Adrenal gland (tissue), 19 donors: ENCODE measurements at places on chromosomes 16 and 17.

GRCh38 chr16:85586380-85587104, 26.6 kb upstream of the GSE1 start:
- H3K27me3 ChIP-seq: no peaks in the 10 kb centered on the region
- no peak for DNase-seq
- no peaks in the 10 kb centered on the region for H3K4me1 ChIP-seq

- H3K27me3 ChIP-seq: no peaks in the 10 kb centered on the region
- H3K4me3 ChIP-seq: no peak overlapping the region
- no peaks in the 10 kb centered on the region for H3K36me3 ChIP-seq
- no peak overlapping the region for H3K27ac ChIP-seq
Measured at GRCh38 chr17:69170377-69170776, 28.7 kb upstream of the ABCA6 start.

GRCh38 chr16:5071341-5071680, 332 bp upstream of the ALG1 start:
- H3K4me3 ChIP-seq: no peak overlapping the region
- no peak for DNase-seq
- H3K4me1 ChIP-seq: no peaks in the 10 kb centered on the region
- peak overlapping the region; percentile 66 for H3K27ac ChIP-seq

GRCh38 chr16:1458336-1458976, 14.1 kb upstream of the CCDC154 start:
- no peaks in the 10 kb centered on the region for H3K27me3 ChIP-seq
- no peak for DNase-seq
- H3K4me3 ChIP-seq: no peak overlapping the region
- H3K4me1 ChIP-seq: peaks cover 8% of the 10 kb centered on the region

- no peak within 1 kb of the TSS for H3K27ac ChIP-seq
- no peak within 1 kb of the TSS for H3K4me3 ChIP-seq
- H3K4me1 ChIP-seq: peaks cover 10% of the 10 kb centered on the region
- H3K27me3 ChIP-seq: peaks cover 28% of the 10 kb centered on the region
- no peaks in the 10 kb centered on the region for H3K36me3 ChIP-seq
- peak; percentile 19 for DNase-seq
Measured at GRCh38 chr17:46979147-46979863, at the start of gene RPRML. RPRML (minus strand) TSS chr17:46979253; CDS start chr17:46979007, 246 bp downstream.

GRCh38 chr16:81566086-81567007, 121.7 kb downstream of the CMIP start:
- DNase-seq: no peak
- H3K4me3 ChIP-seq: no peak overlapping the region
- H3K27ac ChIP-seq: no peak overlapping the region
- H3K4me1 ChIP-seq: peaks cover 17% of the 10 kb centered on the region
- no peaks in the 10 kb centered on the region for H3K36me3 ChIP-seq
- no peaks in the 10 kb centered on the region for H3K27me3 ChIP-seq

- H3K27ac ChIP-seq: no peak overlapping the region
- H3K36me3 ChIP-seq: no peaks in the 10 kb centered on the region
- peak overlapping the region; percentile 49 for H3K4me3 ChIP-seq
- peak; percentile 68 for DNase-seq
- H3K4me1 ChIP-seq: peaks cover 8% of the 10 kb centered on the region
- H3K27me3 ChIP-seq: no peaks in the 10 kb centered on the region
Measured at GRCh38 chr16:66270333-66270927, 96.1 kb upstream of the CDH5 start.

- H3K4me1 ChIP-seq: no peaks in the 10 kb centered on the region
- H3K27ac ChIP-seq: no peak overlapping the region
- no peaks in the 10 kb centered on the region for H3K27me3 ChIP-seq
- no peak overlapping the region for H3K4me3 ChIP-seq
- H3K36me3 ChIP-seq: no peaks in the 10 kb centered on the region
- no peak for DNase-seq
Measured at GRCh38 chr17:51651513-51652298, 391.4 kb downstream of the UTP18 start.

- H3K27ac ChIP-seq: no peak overlapping the region
- no peak for DNase-seq
- no peaks in the 10 kb centered on the region for H3K27me3 ChIP-seq
Measured at GRCh38 chr16:28592979-28593553, 3.8 kb downstream of the SULT1A2 start.

DNA sequence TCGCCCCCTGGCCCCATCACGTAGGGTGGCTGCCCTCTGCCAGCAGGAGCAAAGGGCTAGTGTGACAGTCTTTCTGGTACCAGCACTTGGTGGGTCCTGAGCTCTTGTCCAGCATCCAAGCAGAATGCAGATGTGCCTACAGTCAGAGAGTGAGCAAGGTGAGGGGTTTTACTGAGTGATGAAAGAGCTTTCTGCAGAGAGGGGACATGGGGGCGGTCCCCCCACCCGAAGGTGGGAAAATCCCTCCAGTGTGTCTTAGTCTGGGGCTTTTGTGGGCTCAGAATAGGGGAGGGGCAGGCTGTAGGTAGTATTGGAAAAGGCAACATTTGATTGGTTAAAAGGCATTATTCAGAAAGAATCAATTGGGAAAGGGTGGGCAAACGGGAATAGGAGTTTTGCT, 152.3 kb downstream of the RPTOR start:
- no peak overlapping the region for H3K27ac ChIP-seq
- peaks cover 38% of the 10 kb centered on the region for H3K4me1 ChIP-seq

DNA sequence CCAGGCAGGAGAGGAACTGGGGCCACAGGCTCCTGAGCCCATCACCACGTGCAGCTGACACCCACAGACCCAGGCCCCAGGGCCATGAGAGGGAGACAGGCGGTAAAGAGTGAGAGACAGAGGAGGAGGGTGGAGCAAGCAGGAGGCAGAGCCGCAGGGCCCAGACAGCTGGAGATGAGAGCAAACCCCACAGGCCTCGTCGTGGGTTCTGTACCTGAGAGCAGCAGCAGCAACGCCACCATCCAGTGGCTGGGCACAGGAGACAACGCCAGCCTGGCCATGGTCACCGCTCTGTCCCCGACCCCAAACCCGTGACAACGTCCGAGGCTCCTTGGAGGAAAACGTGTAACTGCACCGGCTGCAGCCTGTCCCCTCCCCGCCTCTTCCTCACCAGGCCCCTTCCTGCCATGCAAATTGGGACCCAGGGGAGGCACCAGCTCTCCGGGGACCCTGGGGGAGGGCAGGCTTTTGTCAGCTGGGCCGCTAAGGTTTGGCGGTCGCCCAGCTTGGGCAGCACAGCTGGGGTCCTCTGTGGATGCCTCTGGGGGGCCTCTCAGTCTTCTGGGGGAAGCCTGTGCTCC, at the start of gene CD79B:
CD79B (minus strand) TSS at position 351 of the 581 bp plus-strand sequence; CDS start at position 281, 70 bp downstream.
- H3K27ac ChIP-seq: no peak within 1 kb of the TSS
- no peaks in the 10 kb centered on the region for H3K36me3 ChIP-seq
- no peak within 1 kb of the TSS for H3K4me3 ChIP-seq
- H3K4me1 ChIP-seq: no peaks in the 10 kb centered on the region
- no peak for DNase-seq

DNA sequence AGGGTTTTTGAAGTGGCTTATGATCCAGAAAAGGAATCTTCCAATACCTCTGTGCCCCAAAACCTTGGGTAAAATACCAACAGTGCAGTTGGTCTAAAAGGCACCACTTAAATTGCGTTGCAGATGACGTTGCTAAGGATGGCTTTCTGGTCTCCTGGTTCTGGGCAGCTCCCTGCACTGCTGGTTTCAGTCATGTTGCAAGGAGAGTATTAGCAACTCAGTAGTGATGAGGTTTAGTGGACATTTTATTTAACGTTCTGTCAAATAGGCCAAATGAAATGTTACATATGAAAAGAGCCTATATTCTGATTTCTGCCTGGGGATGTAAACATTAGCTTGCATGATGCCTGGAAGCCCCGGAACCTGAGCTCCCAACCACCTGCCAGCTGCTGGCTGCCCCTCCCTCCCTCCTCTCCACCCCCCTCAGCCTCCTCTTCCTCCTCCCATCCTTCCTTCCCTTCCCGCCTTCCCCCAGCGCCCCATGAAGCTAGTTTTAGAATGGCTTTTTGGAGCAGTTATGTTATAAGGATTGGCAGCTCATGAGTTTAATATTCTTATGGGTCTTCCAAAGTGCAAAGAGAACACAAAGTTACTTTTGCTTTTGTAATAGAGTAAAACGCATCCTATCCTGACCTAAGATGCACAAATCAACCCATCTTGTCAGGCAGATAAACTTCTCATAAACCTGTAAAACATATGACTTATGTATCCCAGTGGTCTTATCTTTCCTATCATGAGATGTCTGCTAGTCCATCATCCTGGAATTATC, 20.7 kb downstream of the CD7 start:
- H3K27ac ChIP-seq: peak overlapping the region; percentile 92
- DNase-seq: no peak
- H3K4me3 ChIP-seq: peak overlapping the region; percentile 44
- H3K27me3 ChIP-seq: no peaks in the 10 kb centered on the region

GRCh38 chr17:30594223-30594952, 117.2 kb downstream of the GOSR1 start:
- H3K4me1 ChIP-seq: no peaks in the 10 kb centered on the region
- no peak for DNase-seq
- no peaks in the 10 kb centered on the region for H3K36me3 ChIP-seq
- H3K27ac ChIP-seq: no peak overlapping the region
- no peaks in the 10 kb centered on the region for H3K27me3 ChIP-seq
